ENCODE measurements at places on chromosomes 4 and X.

GRCh38 chr4:158553364-158553763, 31.7 kb downstream of the RXFP1 start:
- DNase-seq, result no peak

DNA sequence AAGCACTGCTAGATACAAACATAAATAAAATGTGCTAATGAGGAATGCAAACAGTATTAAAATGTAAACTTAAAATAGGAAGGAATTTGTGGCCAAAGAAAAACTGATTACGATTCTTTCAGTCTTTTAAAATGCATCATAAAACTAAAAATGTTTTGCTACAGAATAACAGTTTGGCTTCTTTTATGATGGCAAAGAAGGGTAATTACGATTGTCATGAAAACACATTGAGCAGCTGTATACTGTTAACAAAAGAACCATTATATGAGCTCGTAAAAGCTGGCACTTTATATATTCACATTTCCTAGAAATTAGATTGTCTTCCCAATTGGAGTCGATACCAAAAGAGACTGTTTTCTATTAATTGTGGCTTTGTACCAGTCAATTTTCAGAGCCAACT, 290.4 kb downstream of the NR3C2 start:
- DNase-seq, result no peak

DNA sequence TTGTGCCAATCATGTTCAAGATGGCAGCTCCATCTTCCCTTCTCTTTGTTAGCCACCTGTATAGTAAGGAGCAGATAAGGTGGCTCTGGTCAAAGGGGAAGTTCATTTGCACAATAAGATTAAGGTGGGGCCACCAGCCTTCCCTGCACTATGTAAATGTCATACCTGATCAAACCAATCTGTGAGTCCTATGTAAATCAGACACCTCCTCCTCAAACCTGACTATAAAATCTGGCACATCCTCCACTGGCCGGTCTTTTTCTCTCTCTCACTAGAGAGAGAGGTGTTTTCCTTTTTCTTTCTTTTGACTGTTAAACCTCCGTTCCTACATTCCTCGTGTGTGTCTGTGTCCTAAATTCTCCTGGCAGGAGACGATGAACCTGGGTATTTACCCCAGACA, 572.5 kb upstream of the AADAT start:
- no peak for DNase-seq

DNA sequence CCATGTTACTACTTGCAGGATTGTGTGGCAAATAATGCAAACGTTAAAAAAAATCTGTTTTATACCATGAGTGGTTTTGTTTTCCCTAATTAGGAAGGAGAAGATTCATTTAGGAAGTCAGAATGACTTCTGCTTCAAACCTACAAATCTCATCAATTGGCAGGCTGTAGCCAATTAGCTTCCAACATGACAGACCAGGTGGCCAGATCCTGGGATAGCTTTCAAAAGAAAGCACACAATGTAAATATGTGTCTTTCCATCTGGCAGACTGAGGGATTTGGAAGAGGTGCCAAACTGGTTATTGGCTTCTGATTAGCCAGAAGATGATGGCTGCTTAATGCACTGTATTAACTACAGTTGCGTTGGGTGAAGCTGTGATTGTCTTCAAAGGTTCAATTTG, 432.8 kb downstream of the ANKRD50 start:
- no peak for DNase-seq

DNA sequence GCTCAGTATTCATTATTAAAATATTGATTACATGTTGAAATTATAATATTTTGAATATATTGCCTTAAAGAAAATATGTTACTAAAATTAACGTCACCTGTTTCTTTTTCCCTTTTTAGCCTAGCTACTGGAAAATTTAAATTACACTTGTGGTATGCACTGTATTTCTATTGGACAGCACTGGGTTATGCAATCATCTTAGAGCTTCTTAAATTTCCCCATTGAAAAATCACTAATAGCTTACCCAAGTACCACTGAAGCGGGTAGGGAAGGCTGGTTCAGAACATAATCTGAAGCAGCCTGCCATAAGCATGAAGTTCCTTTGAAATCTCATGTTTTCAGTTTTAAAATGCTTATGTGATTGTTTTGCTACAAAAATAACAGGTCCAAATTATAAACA, 49.5 kb upstream of the TFDP3 start:
- no peak for DNase-seq

DNA sequence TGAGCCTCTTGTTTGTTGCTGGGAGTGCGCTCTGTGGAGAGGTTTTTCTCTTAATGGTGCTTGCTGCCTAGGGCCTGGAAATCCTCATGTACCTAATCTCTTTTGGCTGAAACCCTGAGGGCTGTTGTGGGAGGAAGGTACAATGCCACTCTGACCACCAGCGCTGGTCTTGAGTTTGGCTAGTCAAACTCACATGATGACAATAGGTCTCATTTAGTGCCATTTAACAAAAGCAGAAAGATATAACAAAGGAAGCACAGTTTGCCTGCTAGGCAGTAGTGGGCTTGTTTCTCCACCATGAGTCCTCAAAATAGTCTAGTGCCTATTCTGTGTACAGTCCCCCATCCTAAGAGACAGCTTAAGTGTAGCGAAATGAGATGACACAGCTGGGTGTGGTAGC, 111.3 kb downstream of the TSPAN7 start:
- DNase-seq, result no peak

Data from amniotic epithelial cell (primary cell).